HFFc6 (cell line): ENCODE measurements at places on chromosomes 16 and 17.

- DNase-seq: no peak
These were observed 67.5 kb downstream of the IQCK start for GRCh38 chr16:19785512-19786130.

DNA sequence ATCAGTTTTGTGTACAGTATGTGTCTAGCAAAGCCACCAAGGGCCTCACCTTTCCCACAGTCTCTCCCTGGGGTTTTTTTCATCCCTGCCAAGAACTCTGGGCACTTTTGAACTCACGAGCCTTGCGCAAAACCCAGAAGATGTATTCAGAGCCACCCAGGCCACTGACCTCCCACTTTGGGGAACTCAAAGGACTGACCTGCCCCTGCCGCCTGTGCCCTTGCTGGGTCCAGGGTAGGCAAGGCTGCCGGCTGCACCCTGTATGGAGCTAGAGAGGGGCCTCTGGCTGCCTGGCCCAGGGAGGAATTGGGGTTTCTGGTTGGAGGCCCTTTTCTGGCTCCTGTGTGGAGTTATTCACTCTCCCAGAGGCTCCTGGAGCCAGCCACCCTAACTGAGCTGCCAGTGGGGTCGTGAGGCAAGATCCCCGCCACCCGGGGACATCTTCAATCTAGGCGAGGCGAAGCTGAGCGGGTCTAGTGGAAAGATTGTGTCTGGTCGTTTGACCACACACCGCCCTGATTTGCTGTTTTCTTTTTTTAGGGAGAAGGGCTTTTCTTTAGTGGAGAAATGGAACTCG is 1.9 kb downstream of the CDK5R1 start:
- DNase-seq: no peak

DNA sequence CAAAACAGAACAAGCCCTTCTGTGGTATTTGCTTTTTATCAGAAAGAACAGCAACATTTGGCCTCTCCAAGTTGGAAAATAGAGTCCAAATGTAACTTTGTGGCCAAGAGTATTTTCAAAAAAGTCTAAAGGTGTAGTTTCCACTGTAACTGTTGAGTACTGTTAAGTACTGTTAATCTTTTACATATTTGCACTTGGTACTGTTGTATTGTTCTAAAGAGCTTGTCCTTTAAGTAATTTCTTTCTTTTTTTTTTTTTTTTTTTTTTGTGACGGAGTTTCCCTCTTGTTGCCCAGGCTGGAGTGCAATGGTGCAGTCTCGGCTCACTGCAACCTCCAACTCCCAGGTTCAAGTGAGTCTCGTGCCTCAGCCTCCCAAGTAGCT is 21.5 kb downstream of the LDAF1 start:
- no peak for DNase-seq

DNA sequence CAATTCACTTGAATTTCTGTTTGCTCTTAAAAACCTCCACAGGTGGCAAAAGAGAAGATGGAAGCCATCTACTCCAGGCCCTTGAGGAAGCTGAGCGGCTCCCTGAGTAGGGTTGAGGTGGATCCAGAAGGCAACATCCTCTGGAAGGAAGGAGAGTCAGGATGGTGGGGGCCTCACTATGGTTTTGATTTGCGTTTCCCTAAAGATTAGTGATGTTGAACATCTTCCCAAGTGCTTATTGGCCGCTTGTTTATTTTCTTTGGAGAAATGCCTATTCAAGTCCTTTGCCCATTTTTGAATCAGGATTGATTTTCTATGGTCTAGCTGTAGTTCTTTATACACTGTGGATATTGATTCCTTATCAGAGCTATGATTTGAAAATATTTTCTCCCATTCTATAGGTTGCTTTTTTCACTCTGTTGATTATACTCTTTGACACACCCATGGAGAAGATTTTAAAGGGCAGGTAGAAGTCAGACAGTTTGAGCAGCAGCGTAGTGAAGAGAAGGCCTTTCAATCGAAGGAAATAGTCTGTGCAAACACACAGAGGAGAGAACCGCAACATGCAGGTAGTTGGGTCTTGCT is 58.6 kb downstream of the WSB1 start:
- DNase-seq: no peak

GRCh38 chr16:88799569-88800276 is 3.9 kb upstream of the CDT1 start:
- no peak for DNase-seq

DNA sequence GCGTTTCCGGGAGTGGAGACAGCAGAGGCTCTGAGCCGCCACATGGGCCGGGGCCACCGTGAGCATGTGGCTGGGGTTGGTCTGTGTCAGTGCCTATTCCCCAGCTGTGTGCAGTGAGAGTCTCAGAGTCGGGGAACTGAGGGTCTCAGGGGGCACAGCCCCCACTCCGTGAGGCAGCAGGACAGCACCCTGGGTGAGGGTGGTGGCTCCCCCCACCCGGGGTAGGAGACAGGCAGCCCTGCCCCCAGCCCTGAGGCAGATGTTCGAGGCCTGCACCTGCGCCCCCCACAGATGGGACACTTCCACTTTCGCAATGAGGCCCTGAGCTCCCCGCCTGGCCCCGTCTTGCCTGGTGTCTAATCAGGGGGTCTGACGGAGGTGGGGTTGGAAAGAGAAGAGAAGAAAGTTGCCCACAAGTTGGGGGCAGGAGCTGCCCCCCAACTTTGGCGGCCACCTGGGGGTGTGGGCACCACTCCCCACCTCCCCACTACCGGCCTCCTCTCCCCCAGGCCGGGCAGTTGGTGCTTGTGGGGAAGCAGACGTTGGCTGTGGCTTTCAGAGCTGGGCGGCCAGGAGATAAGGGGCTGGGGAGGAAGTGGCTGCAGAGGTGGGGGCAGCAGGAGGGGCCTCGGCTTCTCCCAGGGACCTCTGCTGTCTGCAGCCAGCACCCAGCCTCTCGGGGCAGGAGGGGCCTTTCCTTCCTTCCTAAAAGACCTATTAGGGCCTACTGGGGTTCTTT is 1.8 kb upstream of the CBFA2T3 start:
- no peak for DNase-seq

GRCh38 chr16:72768591-72768990 is 279.3 kb downstream of the ZFHX3 start:
- no peak for DNase-seq

- DNase-seq: no peak
These were observed 2.6 kb downstream of the GLIS2 start for GRCh38 chr16:4318451-4318910.

DNA sequence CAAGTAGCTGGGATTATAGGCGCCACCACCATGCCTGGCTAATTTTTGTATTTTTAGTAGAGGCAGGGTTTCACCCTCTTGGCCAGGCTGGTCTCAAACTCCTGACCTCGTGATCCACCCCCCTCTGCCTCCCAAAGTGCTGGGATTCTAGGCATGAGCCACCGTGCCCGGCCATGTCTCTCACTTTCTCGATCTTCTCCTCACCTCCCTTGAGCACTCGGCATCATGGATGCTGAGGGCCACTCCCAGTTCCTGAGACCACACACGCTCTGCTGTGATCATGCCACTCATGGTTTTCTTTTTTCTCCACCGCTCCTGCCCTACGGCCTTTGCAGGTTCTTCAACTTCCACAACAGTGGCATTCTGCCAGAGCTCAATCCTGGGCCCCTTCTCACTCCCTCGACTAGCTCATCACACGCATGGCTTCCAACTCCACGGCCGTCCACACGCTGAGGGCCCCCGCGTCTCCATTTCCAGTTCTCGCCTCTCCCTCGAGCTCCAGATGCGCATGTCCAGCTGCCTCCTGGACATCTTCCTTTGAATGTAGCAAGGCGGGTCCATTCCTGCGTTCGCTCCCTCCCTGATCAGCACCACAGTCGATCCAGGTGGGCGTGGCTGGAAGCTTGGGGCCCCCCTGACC is 5.5 kb upstream of the NCBP3 start:
- DNase-seq: no peak
